ENCODE measurements at places on chromosomes 6 and 20.

DNA sequence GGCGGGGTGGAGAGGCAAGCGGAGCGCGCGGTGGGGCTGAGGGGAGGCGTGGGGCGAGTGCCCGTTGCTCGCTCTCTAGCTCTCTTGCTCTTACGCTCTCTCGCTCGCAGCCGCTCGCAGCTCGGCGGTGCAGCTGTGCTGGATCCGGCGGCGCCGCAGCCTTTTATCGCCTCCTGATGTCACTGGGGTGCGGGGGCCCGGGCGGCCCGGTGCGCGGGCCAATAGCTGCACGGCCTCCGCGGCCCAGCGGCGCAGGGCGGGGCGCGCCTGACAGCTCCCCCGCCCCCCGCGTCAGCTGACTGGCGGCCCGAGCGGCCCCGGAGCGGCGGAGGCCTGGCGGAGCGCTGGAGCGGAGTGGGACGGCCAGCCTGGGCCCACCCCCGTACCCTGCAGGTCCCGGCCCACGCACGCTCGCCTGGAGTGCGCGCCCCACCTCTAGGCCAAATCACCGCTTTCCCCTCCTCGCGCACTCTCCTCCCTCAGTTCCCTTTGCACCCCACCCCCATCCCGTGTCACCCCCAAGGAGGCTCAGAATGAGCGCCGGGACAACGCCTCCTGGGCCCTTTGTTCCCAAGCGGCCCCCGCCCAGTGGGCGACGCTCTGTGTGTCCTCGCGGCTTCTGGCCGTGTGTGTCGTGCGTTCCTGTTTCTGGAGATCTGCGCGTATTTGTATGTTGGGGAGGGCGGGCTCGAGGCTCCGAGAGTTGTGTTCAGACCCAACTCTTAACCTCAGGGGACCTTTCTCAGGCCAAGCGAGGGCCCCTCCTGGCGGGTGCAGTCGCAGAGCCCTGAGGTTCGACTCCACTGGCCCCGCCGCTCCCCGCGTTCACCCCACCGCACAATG lies at the start of gene MAFB:
Gene MAFB (minus strand): TSS at position 137 of the 843 bp plus-strand sequence. CDS start 386 bp downstream, outside the sequence.
- DNase-seq: peak; percentile 20

DNA sequence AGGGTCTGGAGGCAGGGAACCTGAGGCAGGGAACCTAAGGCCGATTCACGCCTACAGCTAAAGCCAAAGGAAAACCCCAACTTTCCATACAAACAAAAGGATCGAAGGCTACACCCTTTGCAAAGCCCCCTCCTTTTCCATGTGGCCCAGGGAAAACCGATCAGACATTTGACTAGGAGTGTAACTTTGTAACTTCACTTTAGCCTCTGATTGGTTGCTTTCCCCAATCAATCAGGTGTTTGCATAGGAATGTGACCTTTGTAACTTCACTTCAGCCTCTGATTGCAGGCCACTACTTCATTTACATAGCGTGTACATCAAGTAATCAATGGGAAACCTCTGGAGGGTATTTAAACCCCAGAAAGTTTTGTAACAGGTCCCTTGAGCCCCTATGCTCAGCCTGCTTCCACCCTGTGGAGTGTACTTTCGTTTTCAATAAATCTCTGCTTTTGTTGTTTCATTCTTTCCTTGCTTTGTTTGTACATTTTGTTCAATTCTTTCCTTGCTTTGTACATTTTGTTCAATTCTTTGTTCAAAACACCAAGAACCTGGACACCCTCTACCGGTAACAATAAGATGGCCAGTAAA lies 43.3 kb downstream of the CHD6 start:
- DNase-seq: no peak

DNA sequence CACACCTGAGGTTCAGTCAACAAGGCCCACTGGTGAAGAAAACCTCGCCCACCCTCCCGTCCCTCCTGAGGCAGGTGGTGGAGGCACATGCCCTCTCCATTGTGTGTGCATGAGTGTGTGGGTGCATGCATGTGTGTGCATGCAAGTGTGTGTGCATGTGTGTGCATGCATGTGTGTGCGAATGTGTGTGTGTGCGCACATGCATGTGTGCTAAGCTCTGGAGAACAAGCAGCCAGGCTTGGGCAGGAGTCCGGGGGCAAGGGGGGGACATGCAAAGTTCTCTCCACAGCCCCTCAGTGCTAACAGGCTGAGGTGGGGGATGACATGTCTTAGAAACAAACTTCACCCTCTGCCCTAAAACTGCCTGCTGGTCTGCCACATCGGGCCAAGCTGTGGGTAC lies 3.1 kb upstream of the HSPA12B start:
- no peak for DNase-seq

DNA sequence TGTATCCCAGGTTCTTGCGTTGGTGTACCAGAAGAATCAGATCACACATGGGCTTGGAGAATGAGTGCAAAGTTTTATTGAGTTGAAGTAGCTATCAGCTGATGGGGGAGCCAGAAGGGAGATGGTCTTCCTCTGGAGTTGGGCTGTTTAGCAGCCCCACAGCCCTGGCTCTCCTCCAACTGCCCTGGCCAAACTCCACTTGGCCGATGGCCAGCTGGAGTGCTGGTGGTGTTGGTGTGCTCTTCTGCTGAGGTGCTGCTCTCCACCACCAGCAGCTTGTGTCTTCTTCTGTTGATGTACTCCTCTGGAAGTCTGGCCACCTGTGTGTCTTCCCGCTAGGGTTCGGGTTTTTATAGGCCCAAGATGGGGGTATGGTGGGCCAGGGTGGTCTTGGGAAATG lies 172.8 kb downstream of the TINAG start:
- DNase-seq: no peak

DNA sequence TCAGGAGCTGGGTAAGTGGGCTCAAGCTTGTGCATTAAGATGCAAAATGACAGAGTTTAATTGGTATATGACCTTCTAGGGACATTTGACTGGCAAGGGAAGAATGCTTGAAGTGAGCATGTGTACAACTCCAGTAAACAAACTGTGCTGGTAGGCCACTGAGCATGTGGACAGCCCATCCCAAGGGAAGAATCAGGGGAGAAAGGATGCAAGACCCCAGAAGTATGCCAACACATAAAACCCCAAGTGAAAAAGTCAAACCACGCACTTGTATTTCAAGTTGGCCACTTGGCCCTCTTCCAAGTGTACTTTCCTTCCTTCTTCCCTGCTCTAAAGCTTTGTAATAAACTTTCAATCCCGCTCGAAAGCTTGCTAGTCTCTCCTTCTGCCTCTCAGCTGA lies 10.4 kb upstream of the THBD start:
- DNase-seq: no peak

DNA sequence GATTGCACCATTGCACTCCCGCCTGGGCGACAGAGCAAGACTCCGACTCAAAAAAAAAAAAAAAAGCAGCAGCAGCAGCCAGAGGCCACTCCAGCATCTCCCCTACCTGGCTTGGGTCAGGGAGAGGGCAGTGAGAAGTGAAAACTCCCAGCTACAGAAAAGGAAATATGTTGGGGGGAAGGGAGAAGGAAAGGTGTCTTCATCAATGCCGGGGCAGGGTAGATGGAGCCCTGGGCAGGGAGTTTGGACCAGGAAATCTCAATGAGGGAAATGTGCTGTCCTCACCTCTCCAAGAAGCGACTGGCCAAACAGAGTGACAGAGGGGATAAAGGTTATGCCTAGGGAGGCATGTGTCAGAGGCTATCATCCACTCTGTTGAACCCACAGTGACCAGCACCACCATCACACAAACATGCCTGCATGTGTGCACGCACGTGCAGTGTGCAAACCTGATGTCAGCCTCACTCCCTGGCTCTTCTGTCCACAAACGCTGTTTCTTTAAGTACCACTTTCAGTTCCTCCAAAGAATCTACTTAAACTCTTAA lies 887 bp upstream of the AIF1 start:
- no peak for DNase-seq

DNA sequence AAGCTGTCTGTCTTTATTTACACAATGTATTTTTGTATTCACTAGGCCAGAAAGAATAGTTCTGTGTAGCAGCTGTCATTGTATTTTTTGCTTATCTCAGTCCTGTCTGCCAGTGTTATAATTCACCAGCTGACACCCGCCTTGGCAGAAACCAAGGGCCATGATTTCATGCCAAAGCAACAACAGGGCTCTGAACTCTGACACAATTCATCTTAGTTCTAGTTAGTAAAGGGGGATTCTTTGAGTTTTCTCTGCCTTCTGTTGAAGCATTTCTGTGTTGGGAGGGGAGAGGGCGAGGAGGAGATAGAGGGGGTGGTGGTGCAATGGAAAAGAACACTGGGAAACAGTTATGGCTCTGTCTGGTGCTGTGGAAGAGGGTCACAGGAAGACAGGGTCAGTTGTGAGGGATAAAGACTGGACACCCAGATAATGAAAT lies 684.6 kb upstream of the MARCKS start:
- DNase-seq: no peak

- no peak for DNase-seq
Observed at GRCh38 chr6:104884867-104885517, 25.3 kb upstream of the HACE1 start.

DNA sequence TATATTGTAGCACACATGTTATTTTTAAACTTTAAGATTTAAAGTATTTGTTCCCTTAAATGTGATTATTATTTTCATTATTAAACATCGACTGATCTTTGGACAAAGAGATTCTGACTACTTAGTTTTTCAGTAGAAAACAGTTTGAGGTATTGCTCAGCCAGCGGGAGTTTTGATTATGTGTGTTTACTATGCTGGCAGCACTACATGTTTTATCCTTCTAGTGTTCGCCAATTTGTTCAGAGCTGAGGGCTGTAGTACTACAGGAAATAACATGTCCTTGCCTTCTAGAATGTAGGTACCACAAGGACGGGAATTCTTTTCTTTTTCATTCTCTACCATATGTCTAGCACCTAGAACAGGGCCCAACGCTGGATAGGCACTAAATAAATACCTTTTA lies 11.1 kb upstream of the LCA5 start:
- DNase-seq: no peak

- no peak for DNase-seq
Observed at GRCh38 chr20:11905460-11906179, 12.1 kb upstream of the BTBD3 start.

DNA sequence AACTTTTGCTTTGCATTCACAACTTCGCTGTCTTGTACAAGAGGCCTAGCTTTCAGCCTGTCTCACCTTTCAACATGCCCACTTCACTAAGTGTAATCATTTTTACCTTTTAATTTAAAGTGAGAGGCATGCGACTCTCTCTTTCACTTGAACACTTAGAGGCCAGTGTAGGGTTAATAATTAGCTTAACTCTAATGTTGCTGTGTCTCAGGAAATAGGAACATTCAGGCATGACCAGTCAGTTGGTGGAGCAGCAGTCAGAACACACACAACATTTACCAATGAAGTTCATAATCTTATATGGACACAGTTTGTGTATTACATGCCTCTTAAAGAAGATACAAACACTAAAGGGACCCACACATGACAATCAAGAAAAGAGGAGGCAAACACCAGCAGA lies 47.6 kb downstream of the HTR1B start:
- DNase-seq: no peak

- DNase-seq: no peak
Observed at GRCh38 chr6:80872951-80873308, 766.5 kb downstream of the BCKDHB start.

GRCh38 chr6:54132587-54132986 lies 21.3 kb downstream of the MLIP start:
- no peak for DNase-seq

GRCh38 chr20:38057351-38057972 lies 23.9 kb downstream of the RPRD1B start:
- peak; percentile 51 for DNase-seq

GRCh38 chr20:17014217-17014616 lies 212.6 kb upstream of the PCSK2 start:
- DNase-seq: no peak

GRCh38 chr6:51514748-51515402 lies 572.5 kb downstream of the PKHD1 start:
- DNase-seq: no peak

DNA sequence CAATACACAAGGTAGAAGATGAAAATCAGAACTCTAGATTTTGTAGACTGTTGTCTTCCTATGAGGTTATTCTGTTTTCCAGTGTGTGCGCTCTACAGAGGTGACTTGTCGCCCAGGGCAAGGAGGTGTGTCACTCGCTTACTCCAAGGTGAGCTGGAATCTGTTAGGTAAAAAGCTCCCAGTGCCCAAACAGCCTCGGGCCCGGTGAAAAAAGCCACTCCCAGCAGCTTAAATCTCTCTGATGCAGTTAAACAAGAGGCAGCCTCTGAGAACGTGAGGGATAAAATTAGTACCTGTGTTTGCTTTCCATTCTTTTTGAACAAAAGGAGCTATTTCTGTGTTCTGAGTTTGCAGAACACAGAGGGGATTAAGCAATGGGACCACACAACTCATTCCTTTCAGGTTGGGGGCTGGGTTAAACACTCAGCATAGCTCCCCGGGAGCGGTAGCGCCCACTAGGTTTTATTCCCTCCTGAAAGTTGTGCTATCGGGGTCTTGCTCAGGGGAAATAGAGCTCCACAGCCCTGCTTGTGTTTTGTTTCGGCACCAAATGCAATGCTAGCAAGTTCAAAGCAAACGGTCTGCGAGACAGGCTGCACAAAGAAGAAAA lies 181.2 kb downstream of the FOXA2 start:
- DNase-seq: no peak

DNA sequence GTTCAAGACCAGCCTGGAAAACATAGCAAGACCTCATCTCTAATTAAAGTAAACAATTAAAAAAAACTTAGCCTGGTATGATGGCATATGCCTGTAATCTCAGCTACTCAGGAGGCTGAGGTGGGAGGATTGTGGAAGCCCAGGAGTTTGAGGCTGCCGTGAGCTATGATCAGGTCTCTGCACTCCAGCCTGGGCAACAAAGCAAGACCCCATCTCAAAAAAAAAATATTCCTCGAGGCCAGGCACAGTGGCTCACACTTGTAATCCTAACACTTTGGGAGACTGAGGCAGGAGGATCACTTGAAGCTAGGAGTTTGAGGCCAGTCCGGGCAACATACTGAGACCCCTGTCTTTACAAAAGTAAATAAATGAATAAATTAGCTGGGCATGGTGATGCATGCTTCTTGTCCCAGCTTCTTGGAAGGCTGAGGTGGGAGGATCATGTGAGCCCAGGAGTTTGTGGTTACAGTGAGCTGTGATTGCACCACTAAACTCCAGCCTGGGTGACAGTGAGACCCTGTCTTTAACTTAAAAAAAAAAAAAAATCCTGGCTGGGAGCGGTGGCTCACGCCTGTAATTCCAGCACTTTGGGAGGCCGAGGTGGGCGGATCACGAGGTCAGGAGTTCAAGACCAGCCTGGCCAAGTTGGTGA lies 9.3 kb upstream of the C2 start:
- no peak for DNase-seq

GRCh38 chr6:117840541-117840983 lies 66.5 kb upstream of the SLC35F1 start:
- no peak for DNase-seq

- no peak for DNase-seq
Observed at GRCh38 chr20:58418949-58419748, 30.1 kb downstream of the VAPB start.

- no peak for DNase-seq
Observed at GRCh38 chr6:170132011-170132521, 158.8 kb downstream of the DLL1 start.
